ENCODE measurements at places on chromosomes 6 and 20.

GRCh38 chr6:18491308-18492045 is 104.3 kb downstream of the RNF144B start:
- DNase-seq, result no peak

DNA sequence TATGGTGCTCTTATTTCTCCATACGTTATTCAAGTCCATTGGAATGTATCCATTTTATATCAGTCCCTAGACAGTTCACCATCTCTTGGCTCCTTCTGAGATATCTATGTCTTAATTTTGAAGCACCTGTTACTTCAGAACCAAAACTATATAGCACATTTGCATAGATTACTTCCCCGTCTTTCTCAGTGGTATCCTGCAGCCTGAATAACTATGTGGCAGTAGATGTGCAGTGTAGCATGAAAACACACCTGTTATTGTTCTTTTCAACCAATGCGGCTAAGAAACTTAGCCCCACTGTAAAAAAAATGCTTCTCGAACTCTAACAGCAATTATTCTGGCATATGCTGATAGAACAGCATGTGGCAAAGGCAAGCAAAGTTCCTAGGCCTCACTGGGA is 1184.4 kb upstream of the ADGRB3 start:
- no peak for DNase-seq

DNA sequence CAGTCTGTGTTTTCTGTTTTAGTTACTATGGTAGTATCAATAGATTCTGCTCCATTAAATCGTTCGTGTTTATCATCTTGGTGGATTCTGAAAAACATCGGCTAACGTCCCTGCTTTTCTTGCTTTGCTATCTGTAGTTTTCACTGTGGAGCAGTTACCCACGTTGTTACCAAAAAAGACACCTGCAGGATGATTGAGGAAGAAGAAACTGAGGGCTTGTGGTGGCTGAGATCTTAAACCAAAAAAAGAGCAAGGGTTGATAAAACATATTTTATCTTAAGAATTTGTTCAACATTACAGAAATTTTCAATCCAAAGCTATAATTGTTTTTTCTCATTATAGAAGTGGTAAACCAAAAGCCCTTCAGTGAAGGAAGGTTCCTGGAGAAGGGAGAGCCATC is 166.3 kb downstream of the FARS2 start:
- no peak for DNase-seq

GRCh38 chr20:25020345-25020744 is 27.8 kb upstream of the APMAP start:
- no peak for DNase-seq

GRCh38 chr6:106141441-106142237 is 55.5 kb downstream of the PRDM1 start:
- DNase-seq, result peak; percentile 36

GRCh38 chr20:17029698-17030097 is 197.1 kb upstream of the PCSK2 start:
- no peak for DNase-seq

DNA sequence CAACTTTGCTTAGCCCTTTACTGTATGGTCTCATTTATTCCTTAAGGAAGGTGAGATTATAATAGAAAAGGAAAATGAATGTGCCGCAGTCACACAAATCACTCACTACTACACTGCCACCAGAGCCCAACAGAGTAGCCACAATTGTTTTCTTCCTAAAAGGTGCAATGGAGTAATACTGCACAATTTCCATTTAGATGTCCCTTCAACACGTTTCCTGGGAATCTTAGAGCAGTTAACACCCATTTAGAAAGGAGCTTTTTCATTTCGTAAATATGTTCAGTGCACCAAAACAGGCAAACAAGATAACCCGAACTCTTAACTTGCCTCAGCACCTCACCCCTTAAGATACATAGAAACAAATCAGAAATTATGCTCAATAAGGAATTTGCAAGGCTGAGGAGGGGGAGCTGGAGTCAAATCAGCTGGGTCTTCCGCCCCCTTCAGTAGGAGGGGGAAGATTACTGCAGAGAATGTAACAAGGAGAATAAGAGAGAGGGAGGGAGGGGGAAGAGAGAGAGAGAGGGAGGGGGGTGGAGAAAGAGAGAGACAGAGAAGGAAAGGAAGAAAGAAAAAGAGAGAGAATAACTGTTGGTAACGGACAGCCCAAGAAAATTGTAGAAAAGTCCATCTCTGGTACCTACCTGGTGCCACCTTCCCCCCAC is 155.5 kb downstream of the BCAS1 start:
- no peak for DNase-seq

DNA sequence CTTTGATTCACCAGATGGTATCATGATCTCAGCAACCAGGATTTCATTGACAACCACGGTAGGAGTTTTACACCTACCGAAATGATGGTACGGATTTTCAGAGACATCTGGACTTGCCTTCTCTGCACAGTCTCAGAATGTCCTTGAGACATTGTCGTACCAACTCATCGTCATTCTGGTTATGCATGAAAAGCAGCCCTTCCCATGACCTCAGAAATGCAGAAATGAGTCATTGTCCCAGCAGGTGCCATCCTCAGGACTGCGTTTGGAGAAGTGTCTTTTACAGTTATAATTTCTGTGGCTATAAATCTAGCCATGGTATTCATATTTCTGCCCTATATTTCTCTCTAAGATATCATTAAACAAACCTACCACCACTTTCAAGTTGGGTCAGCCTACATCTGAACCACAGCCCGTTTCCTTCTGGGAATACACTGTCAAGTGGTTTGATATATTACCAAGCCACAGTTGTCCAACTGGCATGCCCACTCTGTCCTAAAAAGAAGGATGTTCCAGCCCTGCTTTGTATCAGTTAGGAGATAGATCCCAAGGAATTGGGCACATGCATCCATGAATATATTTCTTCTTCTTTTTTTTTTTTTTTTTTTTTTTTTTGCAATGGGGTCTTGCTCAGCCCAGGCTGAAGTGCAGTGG is 7.5 kb upstream of the BFSP1 start:
- DNase-seq, result no peak

DNA sequence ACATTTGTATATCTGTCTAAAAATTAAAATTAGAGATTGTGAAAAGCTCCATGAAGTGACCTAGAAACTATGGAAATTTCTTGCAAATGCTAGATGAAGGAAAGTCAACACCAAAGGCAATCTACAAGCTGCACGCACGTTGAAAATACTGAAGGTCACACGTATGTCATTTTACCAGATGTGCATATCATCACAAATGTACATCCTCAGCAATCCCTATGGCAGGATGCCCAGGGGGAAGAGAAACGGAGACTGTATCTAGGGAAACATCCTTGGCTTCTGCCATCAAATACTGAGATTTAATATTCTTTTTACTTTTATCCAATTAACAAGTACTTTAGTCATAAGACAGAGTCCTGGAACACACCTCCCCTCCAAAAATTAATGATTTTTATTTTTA is 672.0 kb downstream of the RNF144B start:
- no peak for DNase-seq

GRCh38 chr6:73579851-73580246 is 59.0 kb upstream of the EEF1A1 start:
- DNase-seq, result no peak

- DNase-seq, result no peak
Observed at GRCh38 chr20:9699181-9699580, 139.7 kb downstream of the PAK5 start.

- no peak for DNase-seq
Observed at GRCh38 chr20:41978246-41978790, 360.1 kb upstream of the CHD6 start.

DNA sequence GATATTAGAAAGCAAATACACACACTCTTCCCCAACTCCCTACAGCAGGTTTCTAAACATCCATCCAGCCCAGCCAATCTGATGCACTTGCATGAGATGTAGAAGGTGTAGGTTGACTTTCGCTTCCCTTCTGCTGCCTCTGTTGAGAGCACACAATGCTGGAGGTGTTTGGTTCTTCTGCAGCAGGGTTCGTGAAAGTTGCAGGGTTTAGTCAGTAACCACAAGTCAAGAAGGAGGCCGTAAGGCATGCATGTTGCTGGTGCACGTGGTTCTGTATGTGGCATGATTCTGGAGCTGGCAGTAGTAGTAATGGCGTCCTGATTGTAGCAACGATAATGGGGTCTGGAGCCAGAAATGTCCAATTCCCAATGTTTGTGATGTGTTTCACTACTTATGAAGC is 53.0 kb downstream of the DEK start:
- DNase-seq, result no peak

- no peak for DNase-seq
Observed at GRCh38 chr6:168035098-168035660, 37.7 kb downstream of the KIF25 start.

DNA sequence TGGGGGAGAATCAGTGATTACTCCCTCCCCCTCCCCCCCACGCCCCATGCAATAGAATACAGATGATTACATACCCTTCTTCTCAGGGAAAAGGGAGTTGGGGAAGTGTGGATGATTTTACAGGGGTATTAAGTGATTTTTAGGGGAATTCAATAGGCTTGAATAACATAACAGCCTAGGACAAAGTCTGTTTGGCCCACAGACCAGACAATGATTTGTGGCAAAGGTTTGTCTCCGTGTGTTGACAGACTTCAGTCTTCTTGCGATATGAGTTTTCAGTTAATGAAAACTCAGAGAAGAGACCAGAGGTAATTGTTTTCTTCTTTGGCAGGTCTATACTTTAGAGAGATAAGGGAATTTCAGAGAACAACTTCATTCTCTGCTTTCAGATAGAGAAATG is 95.3 kb downstream of the OR2B2 start:
- DNase-seq, result no peak

GRCh38 chr20:33309631-33310030 is 26.6 kb downstream of the BPIFB1 start:
- DNase-seq, result no peak

DNA sequence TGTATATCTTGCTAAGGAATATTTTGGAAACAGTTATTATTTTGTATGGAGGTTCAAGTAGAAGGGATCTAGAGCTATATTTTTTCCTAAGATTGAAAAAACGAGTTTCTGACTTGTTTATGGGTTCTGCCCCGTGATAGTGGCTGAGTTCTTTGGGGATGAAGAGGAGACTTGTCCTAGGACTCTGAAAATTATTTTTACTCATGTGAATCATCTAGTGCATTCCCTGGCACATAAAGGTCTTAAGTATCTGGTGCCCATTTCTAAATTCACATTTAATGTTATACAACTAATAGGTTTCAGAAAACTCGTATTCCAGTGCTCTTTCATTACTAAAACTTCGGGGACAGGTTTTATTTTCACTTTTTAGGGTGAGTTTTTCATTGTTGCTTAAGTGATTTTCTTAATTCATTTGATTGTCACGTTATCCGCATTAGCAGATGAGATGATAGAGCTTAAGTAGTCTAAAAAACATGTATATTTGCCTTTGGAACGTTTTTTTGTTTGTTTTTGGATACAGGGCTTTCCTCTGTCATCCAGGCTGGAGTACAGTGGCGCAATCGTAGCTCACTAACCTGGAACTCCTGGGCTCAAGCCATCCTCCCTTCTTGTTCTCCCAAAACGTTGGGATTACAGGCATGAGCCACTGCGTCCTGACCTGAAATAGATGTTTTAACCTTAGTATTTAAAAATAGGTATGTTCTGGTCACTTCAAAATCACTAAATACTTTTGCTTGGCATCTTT is 2.1 kb downstream of the NFYA start:
- DNase-seq, result no peak

DNA sequence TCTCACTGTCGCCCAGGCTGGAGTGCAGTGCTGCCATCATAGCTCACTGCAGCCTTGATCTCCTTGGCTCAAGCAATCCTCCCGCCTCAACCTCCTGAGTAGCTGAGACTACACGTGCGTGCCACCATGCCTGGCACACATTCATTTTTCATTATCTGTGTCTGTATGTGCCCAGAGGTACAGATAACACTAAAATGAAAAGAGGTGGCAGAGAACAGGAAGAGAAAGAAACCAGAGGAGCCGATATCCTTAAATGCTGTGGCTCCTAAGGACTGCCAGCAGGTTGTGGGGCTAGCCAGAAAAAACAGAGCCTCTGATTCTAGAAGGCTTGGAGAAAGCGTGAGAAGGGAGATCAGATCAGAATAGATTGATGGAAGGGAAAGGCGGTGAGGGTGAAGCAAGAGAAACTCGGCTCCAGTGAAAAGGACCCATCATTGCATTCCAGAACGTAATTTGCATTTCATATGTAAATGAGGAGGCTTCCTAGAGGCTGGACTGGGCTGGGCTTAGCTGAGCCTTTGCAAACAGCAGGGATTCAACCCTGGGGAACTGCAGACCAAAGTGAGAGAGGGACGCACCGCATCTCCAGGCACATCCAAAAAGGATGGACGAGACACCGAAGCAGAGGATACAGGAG is 64.2 kb downstream of the GCNT2 start:
- no peak for DNase-seq
